Lower leg skin (tissue), 4 donors: ENCODE measurements at places on chromosomes 3 and 15. TPM values are rescaled to one million over a fixed set of nuclear protein-coding genes. Genes with fewer than 3 reads are reported as not detected.

- DNase-seq = no peak
These were observed 68.7 kb downstream of the RUBCN start for GRCh38 chr3:197667968-197668367.

- no peak for DNase-seq
These were observed 34.7 kb downstream of the POLG start for GRCh38 chr15:89299896-89300295.

Gene TYRO3
- total RNA-seq = 28.7 TPM

Gene HCLS1
- 10.0 TPM for total RNA-seq

- no peak for DNase-seq
These were observed 5.4 kb downstream of the CLEC3B start for GRCh38 chr3:45031531-45031930.

Gene CHRD
- 5.2 TPM for total RNA-seq

DNA sequence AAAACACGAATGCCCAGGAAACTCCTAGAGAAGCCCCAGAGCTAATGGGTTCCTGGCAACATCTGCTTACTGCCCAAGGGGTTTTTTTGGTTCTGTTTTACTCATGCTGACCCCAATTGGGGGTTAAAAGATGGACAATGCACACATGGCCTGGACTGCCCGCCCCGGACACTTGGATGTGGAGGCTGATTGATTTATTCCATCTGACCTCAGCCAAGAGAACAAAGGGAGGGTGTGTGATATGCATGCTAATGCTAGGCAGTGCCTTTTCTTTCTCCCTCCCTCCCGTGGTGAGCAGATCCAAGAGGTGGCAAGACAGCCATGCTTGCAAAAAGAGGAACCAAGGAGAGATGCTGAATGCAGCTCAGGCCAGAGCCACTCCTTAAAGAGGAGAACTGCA lies 3.3 kb upstream of the LRTM1 start:
- no peak for DNase-seq

Gene LDHAL6B
- total RNA-seq = not detected

Gene AHSG
- not detected for total RNA-seq

Gene TMC3
- 0.10 TPM for total RNA-seq

GRCh38 chr3:107525644-107526305 lies 3.0 kb downstream of the BBX start:
- DNase-seq = peak; percentile 89

Gene BOC
- total RNA-seq = 63.0 TPM

Gene CX3CR1
- 0.67 TPM for total RNA-seq

Gene DAZL
- total RNA-seq = not detected

DNA sequence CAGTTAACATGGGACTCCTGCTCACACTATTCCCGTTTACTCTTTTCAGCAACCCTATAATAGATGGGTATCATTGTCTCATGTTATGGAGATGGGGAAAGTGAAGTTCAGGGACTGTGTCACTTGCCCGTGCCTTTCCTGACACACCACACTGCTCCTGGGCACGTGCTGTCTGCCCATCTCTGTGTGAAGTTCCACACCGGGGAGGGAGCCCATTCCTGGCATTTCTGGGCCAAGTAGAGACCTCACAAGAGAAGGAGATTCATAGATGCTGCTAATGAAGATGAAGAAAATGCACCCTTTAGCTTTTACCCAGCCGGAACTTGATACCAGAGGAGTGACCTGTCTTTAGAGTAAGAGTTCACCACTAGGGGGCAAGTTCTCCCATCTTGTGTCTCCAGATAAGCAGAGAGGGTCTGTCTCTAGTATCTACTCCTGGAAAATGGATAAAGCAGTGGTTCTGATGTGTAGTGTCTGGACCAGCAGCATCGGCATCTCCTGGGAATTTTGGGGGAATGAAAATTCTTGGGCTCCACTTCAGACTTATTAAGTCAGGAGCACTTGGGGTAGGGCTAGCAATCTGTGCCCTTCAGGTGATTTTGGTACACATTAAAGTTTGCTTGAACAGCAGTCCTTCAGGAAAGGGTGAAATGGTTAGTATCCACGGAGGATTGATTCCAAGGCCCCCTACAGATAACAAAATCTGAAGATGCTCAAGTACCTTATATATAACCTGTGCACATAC lies 2.0 kb upstream of the TOPBP1 start:
- DNase-seq = no peak

DNA sequence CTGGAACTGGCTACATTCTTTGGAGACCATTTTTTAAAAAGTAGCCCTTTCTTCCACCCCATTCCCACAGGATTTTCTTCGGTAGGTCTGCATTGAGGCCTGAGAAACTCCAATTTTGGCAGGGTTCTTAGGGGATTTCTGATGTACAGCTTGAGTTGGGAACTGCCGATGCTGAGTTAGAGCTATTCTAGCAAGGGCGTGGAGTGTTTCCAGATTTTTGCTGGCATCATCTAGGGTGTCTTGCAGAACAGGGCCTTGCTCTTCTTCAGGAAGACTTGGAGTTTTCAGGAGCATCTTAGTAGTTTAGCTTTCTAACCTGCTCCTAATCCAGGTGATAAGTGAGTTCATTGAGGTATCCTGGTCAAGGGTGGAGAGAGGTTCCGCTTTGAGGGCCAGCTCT lies 41.0 kb downstream of the SV2B start:
- peak; percentile 37 for DNase-seq

GRCh38 chr15:93152951-93153350 lies 63.9 kb upstream of the RGMA start:
- no peak for DNase-seq

Gene PIGZ
- 5.2 TPM for total RNA-seq

GRCh38 chr15:69038508-69038907 lies 24.0 kb downstream of the NOX5 start:
- DNase-seq = no peak

DNA sequence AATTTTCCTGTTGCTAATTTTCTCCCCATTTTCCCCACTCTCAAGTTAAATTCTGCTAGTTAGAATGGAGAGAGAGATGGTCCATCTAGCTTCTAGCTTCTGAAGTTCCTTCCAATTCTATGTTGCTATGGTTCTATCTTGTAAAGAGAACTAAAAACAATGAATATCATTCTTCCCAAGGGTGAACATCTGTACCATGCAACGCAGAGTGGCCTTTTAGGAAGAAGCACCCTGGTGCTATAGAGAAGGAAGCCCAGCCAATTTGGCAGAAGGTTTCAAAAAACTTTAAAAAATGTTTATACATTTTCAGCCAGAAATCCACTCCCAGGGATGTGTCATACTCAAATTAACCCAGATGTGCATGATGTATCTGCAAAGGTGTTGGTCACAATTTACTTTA lies 149.1 kb downstream of the SEMA6D start:
- DNase-seq = no peak

DNA sequence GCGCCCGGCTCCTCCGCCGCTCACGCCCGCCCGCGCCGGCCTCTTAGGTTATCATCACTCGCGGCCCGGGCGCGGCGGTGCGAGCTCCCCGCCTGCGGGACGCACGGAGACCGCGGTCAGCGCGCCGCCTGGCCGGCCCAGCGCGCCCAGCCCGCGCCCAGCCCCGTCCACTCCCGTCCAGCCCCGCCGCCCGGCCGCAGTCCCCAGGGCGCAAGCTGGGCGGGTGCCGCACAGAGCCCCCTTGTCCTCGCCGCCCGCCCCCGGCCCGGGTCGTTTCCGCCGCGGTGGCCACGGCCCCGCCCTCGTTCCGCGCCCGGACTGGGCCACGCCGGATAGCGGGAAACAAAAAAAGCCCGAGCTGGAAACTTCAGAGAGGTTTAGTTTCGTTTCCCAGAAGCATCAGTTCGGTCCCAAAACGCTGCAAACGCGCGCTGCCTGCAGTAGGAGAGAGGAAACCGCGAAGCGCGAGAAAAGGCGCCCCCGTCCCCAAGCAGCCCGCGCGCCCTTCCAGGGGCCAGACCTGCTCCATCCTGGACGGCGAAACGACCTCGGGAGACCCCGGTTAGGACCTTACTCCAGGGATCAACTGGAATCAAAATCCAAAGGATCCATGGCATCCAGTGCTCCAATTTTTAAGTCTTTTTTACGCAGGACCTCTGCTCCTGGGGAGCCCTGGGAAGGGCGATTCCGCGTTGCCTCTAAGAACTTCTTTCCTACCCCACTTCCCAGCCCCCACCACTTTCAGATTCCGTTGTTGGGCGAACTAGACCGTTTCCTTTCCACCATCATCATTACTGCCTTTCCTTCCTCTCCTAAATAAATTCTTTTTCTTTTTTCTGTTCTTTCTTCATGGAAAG lies at the start of gene ATP10A:
TSS of gene ATP10A (minus strand) at position 217 of the 857 bp plus-strand sequence. CDS start 231 bp downstream, outside the sequence.
- DNase-seq = no peak

DNA sequence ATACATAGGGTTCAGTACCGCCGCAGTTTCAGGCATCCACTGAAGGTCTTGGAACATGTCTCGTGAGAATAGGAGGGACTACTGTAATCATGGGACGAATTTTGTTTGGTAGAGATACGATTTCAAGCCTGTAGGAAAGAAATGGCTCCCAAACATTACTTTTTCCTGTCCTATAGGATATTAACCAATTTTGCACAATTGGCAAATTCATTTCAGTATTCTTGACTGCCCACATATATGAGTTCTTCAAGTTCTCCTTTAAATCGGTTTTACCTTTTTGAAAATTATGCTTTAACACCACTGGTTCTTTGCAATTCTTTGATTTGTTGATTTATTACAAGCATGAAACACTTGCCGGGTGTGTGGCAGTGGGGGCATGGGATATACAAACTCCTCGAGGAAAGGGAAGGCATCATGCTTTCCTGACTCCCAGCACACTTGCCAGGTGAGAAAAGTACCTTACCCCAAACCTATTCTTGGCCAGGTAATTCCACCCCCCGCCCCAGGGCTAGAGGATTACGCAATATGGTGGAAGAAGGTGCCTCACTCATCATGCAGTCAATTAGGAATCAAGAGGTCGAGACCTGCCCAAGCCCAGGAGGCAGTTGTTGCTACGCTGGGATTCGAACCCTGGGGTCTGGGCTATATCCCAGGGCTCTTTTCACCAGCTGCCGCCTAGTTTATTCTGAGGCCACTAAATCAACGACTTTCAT lies 584 bp upstream of the LARS2 start:
- no peak for DNase-seq

DNA sequence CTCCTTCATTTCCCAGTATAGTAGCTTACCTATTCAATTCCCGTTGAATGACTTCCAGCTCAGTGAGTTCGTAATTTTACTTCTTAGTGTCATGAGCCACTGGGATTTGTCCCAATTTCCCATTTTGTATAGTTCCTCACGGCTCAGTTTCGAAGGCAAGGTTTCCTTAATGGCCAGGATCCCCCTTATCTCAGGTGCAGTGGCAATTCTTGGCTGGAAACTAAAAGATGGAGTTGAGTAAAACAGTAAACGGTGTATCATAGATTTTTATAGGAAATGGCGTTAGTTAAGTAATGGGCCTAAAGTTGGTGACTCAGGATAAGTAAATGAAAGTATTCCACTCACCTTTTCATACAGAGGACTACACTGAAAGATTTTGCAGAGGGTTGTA lies 522 bp upstream of the LMLN start:
- no peak for DNase-seq

DNA sequence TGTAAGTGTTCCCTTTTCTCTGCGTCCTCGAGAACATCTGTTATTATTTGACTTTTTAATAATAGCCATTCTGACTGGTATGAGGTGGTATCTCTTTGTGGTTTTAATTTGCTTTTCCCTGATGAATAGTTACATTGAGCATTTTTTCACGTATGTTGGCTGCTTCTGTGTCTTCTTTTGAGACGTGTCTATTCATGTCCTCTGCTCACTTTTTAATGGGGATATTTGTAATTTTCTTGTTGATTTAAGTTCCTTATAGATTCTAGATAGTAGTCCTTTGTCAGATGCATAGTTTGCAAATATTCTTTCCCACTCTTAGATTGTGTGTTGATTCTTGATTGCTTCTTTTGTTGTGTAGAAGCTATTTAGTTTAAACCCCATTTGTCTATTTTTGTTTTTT lies 179.2 kb downstream of the DOCK3 start:
- DNase-seq = no peak

Gene P2RY13
- total RNA-seq = 0.76 TPM

GRCh38 chr15:63998489-63998888 lies 47.8 kb downstream of the DAPK2 start:
- DNase-seq = no peak

- DNase-seq = no peak
These were observed 5.0 kb downstream of the CCNDBP1 start for GRCh38 chr15:43190178-43190577.

DNA sequence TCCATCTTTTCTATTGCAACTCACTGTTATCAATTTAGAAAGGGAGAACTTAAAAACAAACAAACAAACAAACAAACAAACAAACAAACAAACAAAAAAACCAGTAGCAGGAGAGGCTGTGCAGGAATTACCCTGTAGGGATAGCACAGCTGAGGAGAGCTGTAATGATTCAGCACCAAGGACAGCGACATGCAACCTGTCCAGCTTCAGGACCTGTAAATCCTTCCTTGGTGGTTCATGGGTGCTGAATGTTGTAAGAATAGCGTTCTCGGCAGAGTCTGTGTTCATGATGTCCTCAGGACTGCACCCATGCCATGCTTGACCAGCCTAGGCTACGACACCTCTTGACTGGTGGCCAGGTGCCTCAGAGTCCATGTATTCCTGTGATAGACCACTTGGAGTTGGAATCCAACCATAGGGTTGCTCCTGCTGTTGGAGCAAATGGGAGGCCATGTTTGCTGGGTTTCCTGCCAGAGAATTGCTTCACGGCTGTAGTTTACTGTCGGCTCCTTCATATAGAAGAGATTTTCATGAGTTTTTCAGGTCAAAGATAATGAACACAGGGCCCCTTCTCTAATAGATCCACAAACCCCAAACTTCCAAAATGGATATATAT lies 65.9 kb downstream of the CACNA2D3 start:
- DNase-seq = peak; percentile 39

Gene WDR72
- total RNA-seq = 2.5 TPM

Gene FOXL2
- not detected for total RNA-seq

- DNase-seq = no peak
These were observed 24.2 kb downstream of the UBE2Q2 start for GRCh38 chr15:75867449-75867848.

Gene ATP13A3
- total RNA-seq = 40.5 TPM

GRCh38 chr15:38017721-38018120 lies 83.3 kb downstream of the TMCO5A start:
- no peak for DNase-seq

DNA sequence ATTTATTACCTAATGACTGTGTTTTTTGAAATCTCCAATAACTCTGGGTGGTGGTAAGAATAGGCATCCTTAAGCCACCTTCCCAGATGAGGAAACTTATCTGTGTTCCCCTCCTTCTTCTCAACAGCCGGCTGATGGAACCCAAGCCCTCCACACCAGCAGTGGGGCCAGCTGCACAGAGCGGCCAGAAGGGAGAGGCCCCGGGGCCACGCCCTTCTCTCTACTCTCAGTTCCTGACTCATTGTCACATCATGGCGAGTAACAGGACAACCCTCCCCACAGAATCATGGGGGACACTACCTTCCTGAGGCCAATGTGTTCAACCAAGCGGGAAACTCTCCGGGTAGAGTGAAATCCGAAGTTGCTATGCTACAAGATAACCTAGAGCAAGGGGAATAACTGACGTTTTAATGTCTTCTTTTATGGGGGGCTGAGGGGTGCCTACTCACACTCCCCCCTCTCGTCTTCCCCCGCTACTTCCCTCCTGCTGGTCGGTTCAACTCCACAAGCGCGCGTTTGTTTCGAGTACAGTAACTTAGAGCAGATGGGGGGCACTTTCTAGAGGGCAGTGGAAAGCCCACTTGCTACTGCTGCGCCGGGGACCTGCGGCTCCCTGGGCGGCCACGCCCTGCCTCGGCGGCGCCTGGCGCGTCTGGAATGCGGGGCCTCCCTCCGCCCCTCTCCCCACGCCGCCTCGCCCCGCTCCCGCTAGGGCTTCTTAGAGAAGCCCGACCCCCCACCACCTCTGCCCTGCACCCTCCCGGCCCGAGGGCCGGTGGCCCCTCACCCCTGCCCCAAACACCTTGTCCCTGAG lies 621 bp downstream of the ANXA2 start:
- peak; percentile 78 for DNase-seq
